Activated naive CD4-positive, alpha-beta T cell treated with anti-CD3 and anti-CD28 coated beads, Interleukin-2, amount 50 U/mL, for 72 hours (primary cell): ENCODE measurements at places on chromosomes 5 and 9.

DNA sequence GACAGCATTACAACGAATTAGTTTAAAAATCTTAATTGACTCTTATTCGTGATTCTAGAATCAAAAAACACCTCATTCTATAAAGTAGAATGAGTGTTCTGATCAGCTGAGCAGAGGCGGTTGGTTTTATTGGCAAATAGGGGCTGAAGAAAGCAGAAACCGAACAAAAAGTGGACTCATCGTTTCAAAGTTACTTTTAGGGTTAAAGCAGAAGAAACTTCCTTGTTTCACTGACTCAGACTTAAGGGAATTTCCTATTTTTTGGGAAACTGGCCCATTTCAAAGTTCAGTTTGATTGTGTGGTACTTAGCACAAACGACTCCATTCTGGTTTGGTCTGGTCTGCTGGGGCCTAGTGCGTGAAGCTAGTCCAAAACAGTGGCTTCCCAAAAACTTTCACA lies 862 bp upstream of the NDUFB6 start:
- DNase-seq: no peak

DNA sequence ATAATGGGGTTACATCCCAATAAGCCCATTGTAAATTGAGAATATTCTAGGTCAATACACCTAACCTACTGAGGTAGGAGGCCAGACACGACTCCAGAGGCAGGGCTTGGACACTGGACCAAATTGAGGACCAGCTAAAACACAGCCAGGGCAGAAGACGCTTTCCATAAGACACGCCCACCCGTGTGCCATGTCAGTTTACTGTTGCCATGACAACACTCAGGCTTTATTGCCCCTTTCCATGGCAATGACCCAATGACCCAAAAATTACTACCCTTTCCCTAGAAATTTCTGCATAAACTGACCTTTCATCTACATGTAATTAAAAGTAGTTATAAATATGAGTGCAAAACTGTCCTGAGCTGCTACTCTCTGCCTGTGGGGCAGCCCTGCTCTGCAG lies 31.5 kb downstream of the SLC22A4 start:
- DNase-seq: no peak

- DNase-seq: no peak
Measured at GRCh38 chr9:14021871-14022525, 291.9 kb downstream of the NFIB start.

DNA sequence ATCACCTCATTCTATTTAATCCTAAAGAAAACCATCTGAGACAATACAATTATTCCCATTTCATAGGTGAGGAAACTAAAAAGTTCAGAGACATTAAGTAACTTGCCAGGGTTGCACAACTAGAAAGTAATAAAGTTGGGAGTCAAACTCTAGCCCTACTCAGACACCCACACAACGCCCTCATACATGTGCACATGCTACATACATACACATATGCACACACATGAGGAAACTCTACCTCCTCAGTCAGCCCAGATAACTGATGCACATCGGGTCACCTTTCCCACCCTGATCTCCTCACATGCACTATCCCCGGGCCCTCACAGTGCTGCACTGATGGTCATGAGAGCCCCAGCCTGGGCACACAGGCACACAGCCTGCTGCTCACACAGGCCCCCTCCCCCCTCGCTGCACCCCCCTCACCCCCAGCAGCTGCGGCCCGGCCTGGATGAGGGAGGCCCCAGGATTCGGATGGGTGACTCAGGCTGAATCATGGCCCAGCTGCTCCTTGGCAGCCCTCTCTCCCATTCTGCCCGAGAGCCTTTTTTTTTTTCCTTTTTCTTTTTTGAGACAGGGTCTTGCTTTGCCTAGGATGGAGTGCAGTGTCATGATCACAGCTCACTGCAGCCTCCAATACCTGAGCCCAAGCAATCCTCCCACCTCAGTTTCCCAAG lies 5.0 kb upstream of the GPRIN1 start:
- DNase-seq: no peak

- DNase-seq: no peak
Measured at GRCh38 chr5:74556631-74557595, 83.6 kb downstream of the ENC1 start.

DNA sequence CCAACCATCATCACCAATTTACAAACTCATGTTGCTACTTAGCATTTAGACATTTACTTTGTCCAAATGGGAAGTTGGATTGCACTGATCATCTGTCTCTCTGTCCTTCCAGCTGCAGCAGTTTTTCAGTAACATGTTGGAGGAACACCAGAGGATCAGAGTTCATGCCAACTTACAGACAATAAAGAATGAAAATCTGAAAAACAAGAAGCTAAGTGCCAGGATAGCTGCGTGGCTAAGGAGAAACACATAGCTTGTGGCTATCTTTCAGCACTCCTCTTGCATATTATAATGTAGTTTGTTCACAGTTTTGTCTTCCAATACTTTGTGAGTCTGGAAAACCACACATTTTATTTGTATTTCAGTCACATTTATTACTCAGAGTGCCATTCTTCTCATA lies 6.4 kb upstream of the ARL14EPL start:
- no peak for DNase-seq

DNA sequence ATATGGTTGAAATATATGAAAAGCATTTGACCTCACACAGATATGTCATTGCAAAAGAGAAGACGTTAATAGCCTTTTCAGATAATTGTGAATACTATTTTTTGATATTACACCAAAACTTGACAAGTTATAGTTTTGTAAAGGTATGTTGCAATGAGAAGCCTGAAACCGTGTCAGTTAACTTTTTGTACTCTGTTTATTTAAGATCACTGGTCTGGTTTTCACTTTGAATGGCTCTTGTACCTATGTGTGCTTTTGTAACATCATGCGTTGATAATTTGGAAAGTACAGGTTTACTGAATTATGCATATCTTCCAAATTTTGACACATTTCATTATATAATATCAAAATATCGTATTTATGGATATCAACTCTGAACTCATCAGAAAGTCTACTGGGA lies 177.2 kb downstream of the PBX3 start:
- no peak for DNase-seq

DNA sequence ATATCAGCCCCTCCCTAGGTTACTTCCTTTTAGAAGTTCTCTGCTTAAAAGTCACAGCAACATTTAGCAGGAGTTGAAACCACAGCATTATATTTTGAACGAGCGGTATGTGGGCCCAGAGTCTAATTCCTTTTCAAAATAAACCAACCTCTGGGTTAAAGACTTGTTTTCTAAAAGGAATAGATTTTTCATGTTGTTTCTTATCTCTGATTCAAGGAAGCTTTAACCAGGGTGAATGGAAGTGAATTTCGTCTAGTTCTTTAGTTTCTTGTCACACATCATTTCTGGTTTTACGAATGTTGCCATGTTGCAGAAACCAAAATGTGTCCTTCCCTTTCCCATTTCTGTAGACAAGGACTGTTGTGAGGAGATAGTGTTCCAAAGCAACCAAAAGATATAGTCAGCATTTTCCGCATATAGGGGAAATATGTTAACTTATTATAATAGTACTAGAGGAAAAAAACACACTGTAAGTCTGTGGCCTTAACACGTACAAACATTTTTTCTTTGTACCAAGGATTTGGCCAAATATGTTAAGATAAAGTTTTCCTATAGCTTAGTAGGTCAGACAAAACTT lies 142.4 kb downstream of the PCSK5 start:
- DNase-seq: no peak

DNA sequence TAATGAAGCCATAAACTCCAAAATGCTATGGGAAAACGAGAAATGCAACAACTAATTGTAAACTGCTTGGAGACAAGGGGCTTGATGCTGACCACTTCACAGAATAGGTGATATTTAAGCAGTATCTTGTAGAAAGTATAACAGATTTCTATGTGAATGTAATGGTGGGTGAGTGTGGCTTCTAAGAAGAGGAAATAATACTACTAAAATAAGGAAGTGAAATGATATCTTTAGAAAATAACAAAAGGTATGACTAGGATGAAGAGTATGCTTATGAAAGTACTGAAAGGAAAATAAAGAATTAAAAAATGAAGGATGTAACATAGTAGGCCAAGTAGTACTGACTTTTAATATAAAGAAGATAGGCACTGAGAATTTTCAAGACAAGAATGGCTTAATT lies 94.2 kb downstream of the AGTPBP1 start:
- no peak for DNase-seq

- DNase-seq: no peak
Measured at GRCh38 chr5:6471252-6471651, 22.6 kb downstream of the UBE2QL1 start.
